Skeletal muscle tissue (tissue), 5 donors: ENCODE measurements at places on chromosomes 5 and 9. TPM values are rescaled to one million over a fixed set of nuclear protein-coding genes. Genes with fewer than 3 reads are reported as not detected.

Gene SCGB3A1
- 1.0 TPM for total RNA-seq

Gene PCDHA1
- not detected for total RNA-seq

Gene PCDHB3
- 1.6 TPM for total RNA-seq

Gene OR13C9
- not detected for total RNA-seq

Gene STING1
- total RNA-seq, result 14.6 TPM

Gene SLC1A3
- total RNA-seq, result 27.1 TPM
